ENCODE measurements at places on chromosomes 3 and 15.

DNA sequence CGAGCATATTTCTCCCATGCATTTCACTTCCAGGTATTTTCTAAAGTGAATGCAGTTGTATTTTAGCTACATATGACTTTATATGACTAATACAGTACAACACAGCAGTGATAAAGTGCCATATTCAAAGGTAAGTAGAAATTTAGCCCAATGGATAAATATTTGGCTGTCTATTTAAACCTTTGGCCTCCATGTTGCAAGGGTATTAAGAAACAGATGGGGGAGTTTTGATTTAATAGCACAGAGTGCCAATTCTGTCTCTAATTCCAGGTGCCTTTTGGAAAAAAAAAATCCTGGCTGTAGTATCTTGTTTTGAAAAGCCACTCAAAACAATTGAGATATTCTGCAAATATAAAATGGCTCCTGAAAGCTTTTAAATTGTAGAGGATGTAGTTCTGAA lies 44.9 kb upstream of the SGO1 start:
- no peak for DNase-seq

DNA sequence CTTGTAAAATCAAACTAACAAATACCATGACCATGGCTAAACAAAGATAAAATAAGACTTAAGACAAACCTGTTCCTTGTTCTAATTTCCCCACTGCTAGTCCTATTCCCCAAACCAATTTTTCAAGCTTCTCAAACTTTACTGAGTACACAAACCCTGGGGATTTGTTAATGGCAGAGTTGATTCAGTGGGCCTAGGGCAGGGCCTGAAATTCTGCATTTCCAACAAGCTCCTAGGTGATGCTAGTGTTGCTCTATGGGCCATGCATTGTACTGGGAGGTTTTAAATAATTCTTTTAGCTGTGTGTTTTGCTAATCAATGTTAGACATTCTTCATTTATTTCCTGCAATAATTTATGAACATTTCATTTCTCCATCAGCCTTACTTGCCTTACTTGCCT lies 13.3 kb upstream of the CCR9 start:
- DNase-seq = no peak

DNA sequence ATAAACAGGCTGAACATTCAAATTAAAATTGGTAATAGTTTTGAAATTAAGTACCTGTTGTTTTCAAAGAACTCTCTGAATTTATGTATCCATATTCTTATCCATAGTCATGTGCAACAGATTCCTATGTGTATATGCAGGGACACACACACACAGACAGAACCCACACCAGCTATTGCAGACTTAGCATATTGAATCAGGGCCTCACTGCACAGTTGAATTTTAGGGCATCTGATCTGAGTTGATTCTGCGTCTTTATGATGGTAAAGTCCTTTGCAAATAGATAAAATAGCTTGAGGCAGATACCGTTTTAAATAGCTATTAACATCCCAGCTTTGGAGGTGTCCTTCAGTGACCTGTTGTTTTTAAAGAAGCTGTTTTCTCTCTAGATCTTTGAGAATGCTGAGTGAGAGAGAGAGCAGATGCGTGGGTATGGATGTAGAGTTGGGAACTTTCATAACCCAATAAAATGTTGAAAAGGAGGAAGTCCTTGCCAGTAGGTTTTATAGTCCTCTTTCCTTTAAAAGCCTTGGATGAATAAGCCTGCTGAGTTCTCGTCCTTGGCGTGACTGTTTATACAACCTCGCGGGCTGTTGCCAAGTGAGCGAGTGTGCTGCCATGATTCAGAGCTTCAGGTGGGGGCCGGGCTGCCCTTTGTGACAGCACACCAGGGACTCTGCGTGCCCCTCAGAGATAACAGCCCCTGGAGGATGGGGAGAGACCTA lies 18.3 kb downstream of the MYZAP start:
- no peak for DNase-seq

DNA sequence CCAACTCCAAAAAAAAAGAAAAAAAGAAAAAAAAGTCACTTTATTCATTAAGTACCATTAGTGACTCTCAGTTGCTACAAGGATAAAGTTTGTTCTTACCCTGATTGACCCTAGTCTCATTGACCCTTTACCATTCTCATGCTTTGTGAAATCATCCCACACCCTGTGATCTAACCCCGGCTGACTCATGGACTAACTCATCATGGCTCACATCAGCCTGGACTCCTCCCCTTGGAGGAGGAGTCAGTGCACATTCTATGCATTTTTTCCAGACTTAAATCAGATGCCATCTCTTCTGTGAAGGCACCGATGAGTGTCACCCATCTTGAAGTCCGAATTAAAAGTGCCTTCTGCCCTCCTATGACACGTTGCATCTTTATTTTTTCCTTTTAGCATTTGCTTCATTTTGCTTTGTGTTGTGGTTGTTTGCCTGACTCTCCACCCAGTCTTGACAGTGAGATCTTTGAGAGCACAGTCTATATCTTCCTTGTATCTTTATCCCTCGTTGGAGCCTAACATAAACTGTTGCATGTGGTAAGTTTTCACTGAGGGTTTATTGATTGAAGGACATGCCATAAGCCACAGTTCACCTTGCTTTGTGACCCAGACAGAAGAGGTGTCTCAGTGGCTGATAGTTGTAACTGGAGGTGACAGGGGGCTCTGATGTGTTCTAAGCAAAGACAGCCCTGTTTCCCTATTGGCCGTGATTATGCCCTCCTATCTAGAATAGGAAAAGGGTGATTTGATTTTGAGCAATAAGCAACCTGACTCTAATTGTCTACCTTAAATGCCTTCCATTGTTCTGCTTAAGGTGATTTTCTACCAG lies 72.1 kb downstream of the IL1RAP start:
- DNase-seq = peak; percentile 91

GRCh38 chr15:100199711-100200286 lies 142.0 kb downstream of the ADAMTS17 start:
- DNase-seq = no peak

DNA sequence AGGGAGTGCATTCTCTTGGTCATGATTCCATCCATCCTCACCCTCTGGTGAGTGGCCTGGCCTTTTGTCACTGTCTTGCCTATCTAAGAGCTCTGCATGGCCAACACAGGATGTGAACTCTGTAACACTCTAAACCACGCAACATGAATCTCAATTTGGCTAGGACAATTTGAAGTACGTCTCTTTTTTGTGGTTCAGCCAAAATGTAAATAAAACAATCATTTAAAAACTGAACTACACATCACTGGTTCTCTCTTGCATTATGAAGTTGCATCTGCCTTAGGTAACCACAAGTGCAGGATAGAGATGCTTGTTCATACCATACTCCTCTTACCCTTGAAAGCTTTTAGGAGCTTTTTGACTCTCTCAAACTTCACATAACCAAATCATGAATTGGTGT lies 27.3 kb downstream of the CCR3 start:
- no peak for DNase-seq

- DNase-seq = no peak
These were observed 71.3 kb upstream of the SLCO3A1 start for GRCh38 chr15:91782221-91782620.

DNA sequence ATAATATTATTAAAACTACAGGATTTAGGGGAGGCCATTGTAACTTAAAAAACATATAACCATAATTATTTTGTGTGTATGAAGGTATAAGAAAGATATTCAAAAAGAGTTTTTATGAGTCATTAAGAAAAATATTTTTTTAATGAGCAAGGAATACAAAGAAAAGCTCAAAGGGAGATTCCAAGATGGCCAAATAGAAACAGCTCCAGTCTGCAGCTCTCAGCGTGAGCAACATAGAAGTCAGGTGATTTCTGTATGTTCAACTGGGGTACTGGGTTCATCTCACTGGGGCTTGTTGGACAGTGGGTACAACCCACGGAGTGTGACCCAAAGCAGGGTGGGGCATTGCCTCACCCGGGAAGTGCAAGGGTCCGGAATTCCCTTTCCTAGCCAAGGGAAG lies 336.1 kb downstream of the TBL1XR1 start:
- DNase-seq = no peak

- no peak for DNase-seq
These were observed 36.3 kb upstream of the MEX3B start for GRCh38 chr15:82081914-82082762.

DNA sequence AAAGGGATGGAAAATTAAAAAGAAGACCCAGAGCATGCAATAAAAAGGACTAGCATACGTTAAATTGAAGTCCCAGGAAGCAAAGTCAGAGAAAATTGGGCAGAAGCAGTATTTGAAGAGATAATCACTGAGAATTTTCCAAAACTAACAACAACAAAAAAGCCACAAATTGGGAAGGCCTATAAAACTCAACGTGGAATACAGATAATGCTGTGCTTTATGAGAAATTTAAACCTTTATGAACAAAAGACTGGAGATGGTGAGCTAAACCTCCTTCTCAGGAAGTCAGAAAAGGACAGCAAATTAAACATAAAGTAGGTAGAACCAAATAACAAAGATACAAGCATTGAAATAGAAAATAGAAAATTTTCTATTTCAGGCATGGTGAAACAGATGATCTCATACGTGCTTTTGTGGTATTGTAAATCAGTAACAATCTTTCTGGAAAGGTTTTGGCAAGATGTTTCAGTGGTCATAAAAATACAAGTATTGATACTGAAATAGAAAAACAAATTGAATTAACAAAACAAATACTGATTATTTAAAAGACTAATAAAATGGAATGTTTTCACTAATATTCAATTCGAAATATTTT lies 55.6 kb downstream of the LYSMD4 start:
- no peak for DNase-seq

DNA sequence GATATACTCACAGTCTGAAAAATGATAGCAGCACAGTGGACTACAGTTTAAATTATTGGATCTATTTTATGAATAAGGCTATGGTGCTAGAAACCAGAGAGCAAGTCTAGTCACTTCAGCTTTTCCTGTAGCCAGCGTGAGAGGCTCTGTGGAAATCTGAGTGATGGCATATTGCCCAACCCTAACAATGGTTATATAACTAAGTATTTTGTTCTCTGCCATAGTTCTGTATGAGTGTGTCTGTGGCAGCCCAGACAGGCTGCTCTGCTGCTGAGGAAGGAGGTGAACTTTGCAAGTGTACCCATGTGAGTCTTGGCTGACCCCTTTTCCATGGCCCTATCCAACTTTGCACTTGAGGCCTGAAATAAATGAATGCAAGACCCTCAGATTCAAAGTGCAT lies 105.7 kb downstream of the LRTM1 start:
- DNase-seq = peak; percentile 18

GRCh38 chr3:65182085-65182484 lies 494.3 kb upstream of the ADAMTS9 start:
- DNase-seq = no peak

DNA sequence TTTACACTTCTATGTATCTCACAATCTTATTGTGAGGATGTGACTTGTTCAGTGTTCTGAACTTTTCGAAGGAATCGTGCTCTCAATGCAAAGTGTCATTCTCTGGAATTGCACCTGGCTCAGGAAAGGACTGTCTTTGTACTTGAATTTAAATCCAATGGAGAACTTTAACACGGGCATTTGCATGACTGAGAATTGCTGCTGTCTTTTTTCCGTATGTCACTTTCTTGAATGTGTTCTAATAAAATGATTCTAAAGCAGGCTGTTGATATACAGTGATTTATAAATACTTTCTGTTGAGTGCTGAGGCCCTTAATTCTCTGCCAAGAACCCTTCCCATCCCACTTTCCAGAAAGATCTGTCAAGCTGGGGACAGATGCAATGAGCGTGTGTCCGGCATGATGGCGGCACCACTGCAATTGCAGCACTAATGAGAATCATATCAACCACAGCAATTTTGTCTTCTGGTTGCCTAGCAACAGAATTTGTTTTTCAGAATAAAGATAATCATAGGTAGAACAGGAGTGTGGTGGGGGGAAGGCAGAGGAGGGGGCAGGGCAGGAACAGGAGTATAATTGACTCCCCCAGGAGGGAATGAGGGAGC lies 210.6 kb upstream of the UMPS start:
- no peak for DNase-seq

DNA sequence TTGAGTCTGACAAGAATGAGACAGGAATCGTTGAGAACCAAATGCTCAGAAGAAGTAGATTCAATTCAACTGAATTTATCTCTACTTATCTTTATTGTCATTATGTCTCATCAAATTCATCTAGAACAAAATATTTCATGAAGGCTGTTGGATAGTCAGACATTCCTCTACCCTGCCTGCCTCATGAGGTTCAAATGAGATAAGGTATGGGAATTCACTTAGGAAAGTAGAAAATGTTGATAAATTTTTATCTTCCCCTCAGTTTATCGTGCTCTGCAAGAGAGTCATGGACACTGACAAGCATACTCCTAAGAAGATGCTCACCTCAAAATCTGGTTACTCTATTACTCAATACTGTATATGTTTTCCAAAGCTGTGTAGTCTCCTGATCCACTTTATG lies 149.7 kb upstream of the CDIN1 start:
- no peak for DNase-seq

GRCh38 chr15:85361323-85361722 lies 19.1 kb upstream of the AKAP13 start:
- no peak for DNase-seq
